ENCODE measurements at places on chromosomes 3 and 15. TPM values are rescaled to one million over a fixed set of nuclear protein-coding genes. Genes with fewer than 3 reads are reported as not detected.
A peak's percentile ranks its signal among the peaks of the same experiment; 100 is the strongest.

Gene KCNAB1
- 0.21 TPM for total RNA-seq

Gene TYRO3
- 8.3 TPM for total RNA-seq

Gene CAND2
- total RNA-seq, result 9.6 TPM

DNA sequence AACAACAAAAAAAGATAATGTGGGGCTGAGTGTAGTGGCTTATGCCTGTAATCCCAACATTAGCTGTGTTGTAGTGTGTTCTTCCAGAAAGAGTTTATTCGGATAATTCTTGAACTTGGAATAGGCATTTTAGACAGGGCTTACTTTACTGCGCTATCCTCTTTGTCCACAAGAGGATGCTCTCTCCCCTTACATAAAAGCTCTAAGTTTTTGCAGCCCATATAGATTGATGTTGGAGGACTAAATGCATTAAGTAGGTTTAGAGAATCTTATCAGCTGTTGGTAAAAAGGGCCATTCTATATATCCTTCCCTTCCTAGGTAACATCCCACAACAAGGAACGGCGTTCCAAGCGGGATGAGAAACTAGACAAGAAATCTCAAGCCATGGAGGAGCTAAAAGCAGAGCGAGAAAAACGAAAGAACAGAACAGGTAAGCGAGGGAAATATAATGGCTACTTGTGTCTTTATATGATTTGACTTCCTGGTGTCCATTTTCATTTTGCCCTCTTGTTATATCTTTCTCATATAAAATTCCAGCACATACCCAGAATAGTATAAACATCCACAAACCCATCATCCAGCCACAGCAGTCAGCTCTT lies 27.8 kb upstream of the ITPKA start:
- peaks cover 4% of the 10 kb centered on the region for H3K4me1 ChIP-seq
- no peaks in the 10 kb centered on the region for H3K27me3 ChIP-seq
- no peak overlapping the region for H3K27ac ChIP-seq

- no peak for DNase-seq
- H3K36me3 ChIP-seq, result peaks cover 34% of the 10 kb centered on the region
- H3K27ac ChIP-seq, result peak overlapping the region; percentile 88
- H3K27me3 ChIP-seq, result no peaks in the 10 kb centered on the region
Measured at GRCh38 chr15:73942751-73943270, 16.5 kb downstream of the LOXL1 start.

- DNase-seq, result no peak
- no peaks in the 10 kb centered on the region for H3K4me1 ChIP-seq
- no peaks in the 10 kb centered on the region for H3K36me3 ChIP-seq
- H3K4me3 ChIP-seq, result no peak overlapping the region
- H3K27me3 ChIP-seq, result peaks cover 43% of the 10 kb centered on the region
Measured at GRCh38 chr15:40430271-40430805, 10.4 kb upstream of the BAHD1 start.

Gene EID1
- 168 TPM for total RNA-seq

DNA sequence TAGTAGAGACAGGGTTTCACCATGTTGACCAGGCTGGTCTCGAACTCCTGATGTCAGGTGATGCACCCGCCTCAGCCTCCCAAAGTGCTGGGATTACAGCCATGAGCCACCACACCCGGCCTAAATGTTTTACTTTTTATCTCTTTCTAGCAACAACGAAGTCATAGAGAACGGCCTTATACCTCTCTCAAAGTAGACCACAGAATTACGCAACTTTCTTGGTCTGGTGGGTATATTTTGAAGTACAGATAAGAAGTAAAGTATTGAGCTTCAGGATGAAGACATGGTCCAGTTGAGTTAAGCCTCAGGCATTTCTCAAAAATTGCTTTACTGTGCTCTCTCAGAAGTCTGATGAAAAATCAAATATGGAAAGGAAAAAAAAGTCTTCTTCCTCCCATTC lies 30.6 kb downstream of the FAM240A start:
- H3K4me1 ChIP-seq, result no peaks in the 10 kb centered on the region
- H3K4me3 ChIP-seq, result no peak overlapping the region
- H3K27ac ChIP-seq, result no peak overlapping the region
- peaks cover 21% of the 10 kb centered on the region for H3K27me3 ChIP-seq

GRCh38 chr3:127574880-127575878 lies 15.4 kb downstream of the TPRA1 start:
- DNase-seq, result peak; percentile 95
- peak overlapping the region; percentile 61 for H3K27ac ChIP-seq
- no peak overlapping the region for H3K4me3 ChIP-seq
- H3K27me3 ChIP-seq, result no peaks in the 10 kb centered on the region

Gene IQCF6
- total RNA-seq, result not detected
